GM23248 (cell line): ENCODE measurements at places on chromosomes 12 and 14.

- no peak for DNase-seq
These were observed 241.9 kb downstream of the PPFIA2 start for GRCh38 chr12:81517296-81517695.

- DNase-seq, result peak; percentile 34
These were observed 27.7 kb downstream of the KRT18 start for GRCh38 chr12:52976574-52977071.

DNA sequence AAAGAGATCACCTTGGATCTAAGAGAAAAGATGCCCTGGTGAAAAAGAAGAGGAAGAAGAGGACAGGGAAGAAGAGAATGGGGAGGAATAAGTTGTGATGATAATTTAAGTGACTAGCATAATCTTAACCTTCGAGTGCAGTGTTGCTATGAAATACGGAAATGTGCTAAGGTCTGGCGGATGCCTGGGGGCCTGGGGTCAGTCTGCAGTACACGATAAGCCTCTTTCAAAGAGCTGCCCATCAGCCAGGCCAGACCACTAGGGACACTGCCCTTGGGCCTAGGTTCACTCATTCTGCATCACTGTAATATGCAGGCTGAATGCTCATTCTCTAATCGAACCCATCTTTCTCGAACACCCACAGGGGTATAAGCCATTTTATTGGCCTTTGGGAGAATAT, 83.4 kb downstream of the PLEKHG3 start:
- no peak for DNase-seq

DNA sequence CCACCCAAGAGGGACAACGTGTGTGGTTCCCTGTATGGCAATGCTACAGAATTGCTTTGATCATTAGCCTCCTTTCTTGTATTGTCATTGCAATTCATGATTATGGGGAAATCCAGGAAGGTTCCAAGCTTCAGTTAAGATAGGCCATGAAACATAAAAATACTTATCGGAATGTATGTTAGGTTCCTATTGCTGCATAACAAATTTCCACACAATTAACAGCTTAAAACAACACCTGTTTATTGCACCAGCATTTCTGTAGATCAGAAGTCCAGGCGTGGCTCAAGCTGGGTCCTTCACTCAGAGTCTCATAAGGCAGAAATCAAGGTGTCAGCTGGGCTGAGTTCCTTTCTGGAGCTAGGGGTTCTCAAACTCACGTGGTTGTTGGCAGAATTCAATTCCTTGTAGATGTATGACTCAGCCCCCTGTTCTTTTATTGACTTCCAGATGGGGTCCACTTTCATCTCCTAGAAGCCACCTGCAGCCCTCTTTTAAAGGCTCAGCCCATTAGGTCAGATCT, 365.6 kb upstream of the TMPO start:
- DNase-seq, result no peak

DNA sequence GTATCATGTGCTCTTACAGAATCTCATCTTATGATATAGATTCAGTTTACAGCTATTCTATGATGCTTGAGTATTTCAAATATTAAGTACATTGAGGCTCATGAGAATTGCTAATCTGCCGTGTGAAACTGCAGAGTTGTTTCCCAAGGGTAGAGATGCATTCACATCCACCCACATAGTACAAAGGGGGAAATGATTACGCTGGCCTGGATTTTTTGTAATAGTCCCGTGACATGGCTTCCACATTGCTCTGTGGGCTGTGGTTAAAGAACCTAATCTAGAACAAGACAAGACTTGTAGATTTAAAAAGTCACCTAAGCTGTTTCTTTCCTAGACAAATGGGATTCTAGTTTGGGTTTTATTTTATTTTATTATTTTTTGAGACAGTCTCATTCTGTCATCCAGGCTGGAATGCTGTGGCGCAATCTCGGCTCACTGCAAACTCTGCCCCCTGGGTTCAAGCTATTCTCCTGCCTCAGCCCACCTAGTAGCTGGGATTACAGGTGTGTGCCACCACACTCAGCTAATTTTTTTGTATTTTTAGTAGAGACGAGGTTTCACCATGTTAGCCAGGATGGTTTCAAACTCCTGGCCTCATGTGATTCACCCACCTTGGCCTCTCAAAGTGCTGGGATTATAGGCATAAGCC, 13.0 kb upstream of the RIOX1 start:
- peak; percentile 85 for DNase-seq

GRCh38 chr12:56645201-56645716, 525 bp downstream of the ATP5F1B start:
- DNase-seq, result peak; percentile 59

DNA sequence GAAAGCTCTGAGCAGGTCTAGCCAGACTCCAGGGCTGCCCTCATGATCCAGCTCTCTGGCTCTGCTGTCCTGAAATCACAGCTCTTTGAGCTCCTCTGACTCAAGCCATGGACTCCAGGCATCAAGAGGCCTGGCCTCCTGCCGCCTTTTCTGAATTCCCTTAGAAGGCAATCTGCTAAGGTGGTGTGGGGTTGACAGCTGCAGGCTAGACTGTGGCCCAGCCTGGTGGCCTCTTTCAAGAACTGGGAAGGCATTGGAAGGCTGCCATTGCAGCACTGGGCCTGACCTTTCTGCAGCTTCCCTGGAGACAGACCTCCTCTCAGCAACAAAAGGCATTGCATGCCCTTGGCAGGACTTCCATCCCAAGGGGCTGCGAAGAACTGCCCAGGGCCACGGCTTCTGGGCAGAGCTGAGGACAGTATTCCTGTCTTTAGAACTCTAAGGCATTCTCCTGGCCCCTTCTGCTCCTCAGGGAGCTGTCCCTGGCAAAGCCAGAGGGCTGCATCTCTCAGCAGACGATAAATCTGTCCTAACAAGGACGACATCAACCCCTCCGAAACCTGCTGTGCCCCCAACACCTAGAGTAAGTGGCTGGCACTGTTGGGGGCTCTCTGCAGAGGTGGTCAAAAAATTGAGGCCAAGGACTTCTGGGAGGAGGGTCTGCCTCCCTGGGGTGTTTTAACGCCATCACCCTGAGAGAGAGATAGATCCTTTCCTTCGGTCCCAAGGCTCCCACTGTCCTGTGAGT, 115.6 kb downstream of the RBM19 start:
- DNase-seq, result no peak

DNA sequence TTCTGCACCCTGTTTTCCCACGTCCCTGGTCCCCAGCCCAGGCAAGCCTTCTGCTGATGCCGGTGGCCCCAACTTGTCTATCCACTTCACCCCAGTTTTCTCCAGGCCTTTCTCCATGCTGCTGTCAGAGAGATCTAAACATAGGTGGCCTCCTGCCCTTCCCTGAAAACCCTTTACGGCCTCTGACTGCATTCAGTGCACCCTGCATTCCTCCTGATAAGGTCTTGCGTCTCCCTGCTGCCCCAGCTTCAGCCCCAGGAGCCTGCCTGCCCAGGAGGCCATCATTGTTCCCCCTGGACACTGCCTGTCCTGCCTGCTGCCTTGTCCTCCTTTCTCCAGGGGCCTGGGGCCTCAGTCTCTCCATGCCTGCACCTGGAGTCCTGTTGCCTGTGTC, 29.8 kb downstream of the TRAF3 start:
- DNase-seq, result no peak

GRCh38 chr14:101480747-101481530, 80.4 kb upstream of the DIO3 start:
- no peak for DNase-seq

- DNase-seq, result peak; percentile 32
These were observed 48.9 kb upstream of the PPP1CC start for GRCh38 chr12:110791589-110791988.

GRCh38 chr14:90034835-90035525, 26.8 kb upstream of the KCNK13 start:
- DNase-seq, result no peak

DNA sequence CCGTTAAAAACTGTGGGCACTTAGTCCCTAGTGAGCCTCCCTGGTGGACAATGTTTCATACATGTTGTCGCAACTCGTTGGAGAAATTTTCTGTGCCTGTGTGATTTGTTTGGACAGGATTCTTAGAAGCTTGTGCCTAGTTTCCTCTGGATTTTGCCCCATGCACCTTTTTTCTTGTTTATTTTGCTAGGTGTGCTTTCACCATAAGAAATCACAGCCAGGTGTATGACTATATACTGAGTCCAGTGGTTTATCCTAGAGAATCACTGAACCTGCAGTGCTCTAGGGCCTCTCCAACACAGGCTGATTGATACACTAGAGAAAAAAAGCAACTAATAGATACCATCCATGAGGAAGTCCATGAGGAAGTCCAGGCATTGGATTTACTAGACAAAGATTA, 33.1 kb upstream of the OASL start:
- no peak for DNase-seq

DNA sequence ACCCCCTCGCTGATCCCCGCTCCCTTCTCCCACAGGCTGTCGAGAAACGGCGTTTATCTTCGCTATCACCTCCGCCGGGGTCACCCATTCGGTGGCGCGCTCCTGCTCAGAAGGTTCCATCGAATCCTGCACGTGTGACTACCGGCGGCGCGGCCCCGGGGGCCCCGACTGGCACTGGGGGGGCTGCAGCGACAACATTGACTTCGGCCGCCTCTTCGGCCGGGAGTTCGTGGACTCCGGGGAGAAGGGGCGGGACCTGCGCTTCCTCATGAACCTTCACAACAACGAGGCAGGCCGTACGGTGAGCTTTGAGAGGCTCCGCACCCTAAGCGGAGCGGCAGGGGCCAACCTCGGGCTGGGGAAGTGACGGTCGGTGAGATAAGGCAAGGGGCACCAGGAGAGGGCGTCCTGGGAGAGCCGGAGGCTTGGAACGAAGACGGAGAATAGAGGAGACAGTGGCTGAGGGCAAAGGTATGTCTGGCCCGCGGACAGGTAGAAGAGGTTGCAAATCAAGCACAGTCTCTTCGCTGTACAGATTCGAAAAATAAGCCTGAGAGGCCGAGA, 2.3 kb downstream of the WNT1 start:
- no peak for DNase-seq

DNA sequence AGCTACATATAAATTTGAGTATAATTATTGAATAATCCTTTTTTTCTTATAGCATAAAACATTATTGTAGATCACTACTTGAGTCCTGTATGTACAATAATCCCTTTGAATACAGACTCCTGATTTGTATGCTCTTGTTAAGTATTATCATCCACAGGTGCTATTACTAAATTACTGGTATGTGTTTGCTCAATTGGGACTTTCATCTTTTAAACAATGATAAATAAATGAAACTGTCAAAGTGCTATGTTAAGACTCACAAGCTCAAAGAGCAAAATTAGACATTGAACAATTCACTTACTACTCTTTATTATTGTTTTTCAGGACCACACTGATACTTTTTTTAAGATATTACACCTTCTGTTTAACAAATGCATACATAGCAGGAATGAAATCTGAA, 17.8 kb downstream of the MIA2 start:
- DNase-seq, result no peak

DNA sequence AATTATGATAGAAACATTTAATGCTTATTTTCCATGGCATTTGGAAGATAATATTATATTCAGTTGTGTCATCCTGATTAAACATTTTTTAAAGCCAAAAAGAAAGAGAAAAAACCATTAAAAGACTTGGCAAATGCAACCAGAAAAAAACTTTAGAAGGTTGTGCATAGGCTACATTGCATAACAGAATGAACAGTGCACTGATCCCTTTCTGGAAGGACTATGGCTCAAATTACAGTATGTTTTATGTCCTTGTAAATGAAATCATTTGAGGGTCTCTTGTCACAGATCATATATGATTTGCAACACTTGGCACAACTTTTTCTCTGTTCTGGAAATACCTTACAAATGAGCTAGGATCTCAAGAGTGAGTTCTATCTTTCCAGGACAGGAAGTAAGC, 275.2 kb upstream of the FLRT2 start:
- DNase-seq, result no peak

DNA sequence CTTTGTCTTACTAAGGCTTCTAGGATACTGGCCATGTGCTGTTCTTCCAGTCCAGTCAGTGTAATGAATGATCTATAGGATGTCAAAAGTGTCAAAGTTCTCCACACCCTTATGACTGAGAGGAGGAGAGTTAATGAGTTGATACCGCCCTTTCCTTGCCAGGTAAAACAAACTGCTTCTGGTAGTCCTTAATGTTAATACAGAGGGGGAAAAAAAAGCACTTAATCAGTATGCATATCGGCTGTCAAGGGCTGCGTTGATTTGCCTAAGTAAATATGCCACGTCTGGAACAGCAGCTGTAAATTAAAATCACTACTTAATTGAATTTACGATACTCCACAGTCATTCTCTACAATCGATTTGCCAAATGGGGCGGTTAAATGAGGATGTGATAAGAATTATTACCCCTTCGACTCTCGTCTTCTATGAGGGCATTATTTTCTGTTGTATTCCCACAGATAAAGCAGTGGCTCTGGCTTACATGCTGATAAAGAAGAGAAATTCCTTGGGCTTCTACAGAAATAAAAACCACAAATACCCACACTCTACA, 416.0 kb downstream of the KCNH5 start:
- no peak for DNase-seq

DNA sequence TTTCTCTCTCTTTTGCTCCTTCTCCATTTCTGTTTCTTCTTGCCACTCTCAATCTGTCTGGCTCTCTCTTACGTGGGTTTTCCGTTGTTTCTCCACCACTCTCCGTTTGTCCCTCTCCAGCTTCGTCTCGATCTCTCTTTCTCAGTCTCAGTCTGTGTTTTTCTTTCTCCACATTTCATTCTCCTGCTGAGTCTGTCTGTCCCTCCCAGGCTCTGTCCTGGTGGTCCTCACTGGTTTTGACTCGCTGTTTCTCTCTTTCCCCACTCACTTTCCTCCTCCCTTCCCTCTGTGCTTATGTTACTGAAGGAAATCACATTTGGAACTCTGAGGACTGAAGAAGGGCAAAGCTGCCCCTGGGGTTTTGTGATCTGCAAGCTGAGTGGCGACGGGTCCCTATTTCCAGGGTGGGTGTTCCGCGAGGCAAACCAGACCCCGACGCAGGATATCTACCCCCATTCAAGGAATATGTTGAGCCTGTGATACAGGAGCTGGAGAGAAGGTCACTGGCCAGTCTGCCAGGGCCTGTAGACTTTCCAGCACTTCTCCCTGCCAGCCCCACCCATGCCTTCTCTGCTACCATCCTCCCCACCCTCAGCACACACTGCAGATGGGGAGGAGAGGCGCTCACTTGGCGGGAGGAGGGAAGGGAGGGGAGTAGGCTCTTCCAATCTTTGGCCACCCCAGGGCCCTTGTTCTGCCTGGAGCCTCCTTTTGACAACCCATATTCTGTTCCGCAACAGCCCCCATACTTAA, 102.7 kb upstream of the MAP1LC3B2 start:
- peak; percentile 65 for DNase-seq

DNA sequence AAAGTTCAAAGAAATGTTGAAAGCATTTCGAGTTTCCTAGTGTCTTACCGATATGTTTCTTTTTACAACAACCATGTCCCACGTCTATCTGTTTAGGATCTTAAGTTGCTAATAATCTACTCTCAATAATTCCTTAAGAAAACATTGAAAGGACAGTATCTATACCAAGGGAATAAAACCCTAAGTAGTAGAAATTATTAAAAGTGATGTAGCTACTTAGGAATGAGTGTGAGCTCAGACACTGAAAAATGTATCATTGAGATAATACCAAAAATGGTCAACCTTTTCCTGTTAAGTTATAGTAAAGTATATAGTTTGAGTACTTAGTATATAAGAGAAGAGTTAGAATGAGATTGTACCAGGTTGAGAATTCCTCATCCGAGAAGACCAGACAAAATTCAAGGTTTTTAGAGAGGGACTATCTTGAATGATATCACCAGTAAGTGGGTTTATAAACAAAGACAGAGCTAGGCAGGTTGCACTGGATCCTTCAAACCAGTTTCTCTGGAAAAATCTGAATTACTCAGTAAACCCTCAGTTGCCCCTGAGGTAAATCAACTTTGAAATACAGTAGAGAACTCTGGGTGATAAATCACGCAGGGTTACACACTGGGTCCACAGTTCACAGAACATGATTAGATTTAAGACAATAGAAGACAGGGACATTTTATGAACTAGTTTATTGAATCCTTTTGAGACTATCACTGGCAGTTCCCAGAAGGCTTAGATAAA, 96.8 kb downstream of the ERGIC2 start:
- peak; percentile 22 for DNase-seq
